ENCODE measurements at places on chromosomes 6 and 20. TPM values are rescaled to one million over a fixed set of nuclear protein-coding genes. Genes with fewer than 3 reads are reported as not detected.

NKX2-2 gene
- not detected for total RNA-seq

- no peaks in the 10 kb centered on the region for H3K27me3 ChIP-seq
- no peak overlapping the region for H3K4me3 ChIP-seq
- no peaks in the 10 kb centered on the region for H3K4me1 ChIP-seq
- DNase-seq, result no peak
- no peak overlapping the region for H3K27ac ChIP-seq
Observed at GRCh38 chr6:162443101-162443500, 284.5 kb downstream of the PRKN start.

- no peak for DNase-seq
- H3K36me3 ChIP-seq, result no peaks in the 10 kb centered on the region
- H3K4me3 ChIP-seq, result no peak overlapping the region
- peaks cover 16% of the 10 kb centered on the region for H3K4me1 ChIP-seq
- no peaks in the 10 kb centered on the region for H3K27me3 ChIP-seq
Observed at GRCh38 chr6:41051873-41052272, 1.1 kb upstream of the APOBEC2 start.

SIRPG gene
- total RNA-seq, result 34.9 TPM

BPIFB1 gene
- total RNA-seq, result not detected
